ENCODE measurements at places on chromosomes 2 and 18. TPM values are rescaled to one million over a fixed set of nuclear protein-coding genes. Genes with fewer than 3 reads are reported as not detected.

GRCh38 chr2:222842491-222843174, 18.2 kb upstream of the ACSL3 start:
- H3K4me1 ChIP-seq: no peaks in the 10 kb centered on the region
- no peak overlapping the region for H3K4me3 ChIP-seq
- no peaks in the 10 kb centered on the region for H3K36me3 ChIP-seq

DNA sequence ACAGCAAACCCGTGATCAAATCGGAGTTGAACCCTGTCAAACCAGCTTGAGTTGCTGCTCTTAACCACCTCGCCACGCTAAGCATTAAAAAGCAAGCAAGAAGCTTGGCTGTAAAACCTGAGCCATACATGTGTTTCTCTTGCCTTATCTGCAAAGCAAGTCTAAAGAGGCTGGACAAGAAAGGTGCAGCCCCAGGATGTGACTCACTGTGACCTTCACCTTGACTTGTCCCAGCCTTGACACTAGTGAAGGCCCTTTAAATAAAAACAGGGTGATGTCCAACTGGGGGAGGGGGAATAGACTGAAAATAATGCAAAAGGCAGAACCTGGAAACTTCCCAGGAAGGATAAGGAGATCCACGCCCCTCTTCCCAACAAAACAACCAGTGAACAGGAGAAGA, 127.6 kb upstream of the NPAS2 start:
- no peaks in the 10 kb centered on the region for H3K27me3 ChIP-seq
- H3K4me1 ChIP-seq: no peaks in the 10 kb centered on the region
- no peak overlapping the region for H3K4me3 ChIP-seq

DNA sequence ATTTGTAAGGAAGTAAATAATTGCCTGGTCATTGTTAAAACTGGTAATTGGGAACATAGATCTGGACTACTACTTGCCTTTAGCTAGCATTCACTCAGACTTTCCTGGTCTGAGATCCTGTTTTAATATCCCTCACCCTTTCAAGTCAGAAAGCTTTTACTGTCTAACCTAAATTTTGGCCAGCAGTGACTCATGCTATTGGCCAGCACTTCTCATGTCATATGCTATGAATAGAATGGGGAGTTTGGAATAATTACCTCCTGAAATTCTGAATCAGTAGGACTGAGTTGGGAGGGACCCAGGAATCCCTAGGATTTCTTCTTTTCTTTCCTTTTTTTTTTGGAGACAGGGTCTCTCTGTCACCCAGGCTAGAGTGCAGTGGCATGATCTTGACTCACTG, 19.3 kb downstream of the STK36 start:
- no peak overlapping the region for H3K4me3 ChIP-seq
- H3K36me3 ChIP-seq: no peaks in the 10 kb centered on the region
- no peak for DNase-seq
- H3K27me3 ChIP-seq: no peaks in the 10 kb centered on the region

- H3K4me1 ChIP-seq: peaks cover 5% of the 10 kb centered on the region
- no peaks in the 10 kb centered on the region for H3K36me3 ChIP-seq
- no peak overlapping the region for H3K27ac ChIP-seq
- no peak for DNase-seq
- no peaks in the 10 kb centered on the region for H3K27me3 ChIP-seq
These were observed 148.9 kb downstream of the DTNB start for GRCh38 chr2:25524507-25524906.

DNA sequence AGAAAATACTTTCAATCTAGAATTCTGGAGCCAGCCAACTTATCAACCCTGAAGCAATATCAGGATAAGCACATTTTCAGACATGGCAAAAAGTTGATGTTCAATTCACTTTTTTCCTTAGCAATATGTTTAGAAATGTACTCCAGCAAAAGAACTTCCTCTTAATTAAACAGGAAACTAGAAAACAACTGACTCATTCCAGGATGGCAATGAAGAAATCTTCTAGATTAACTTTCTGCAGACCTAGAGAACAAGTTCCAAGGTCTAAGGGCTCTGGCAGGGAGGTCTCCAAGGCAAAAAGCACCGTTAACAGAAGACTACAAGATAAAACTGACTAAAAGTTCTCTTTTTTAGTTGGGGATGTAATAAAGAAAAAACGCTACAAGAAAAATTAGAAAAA, 69.2 kb upstream of the VWC2L start:
- H3K27me3 ChIP-seq: no peaks in the 10 kb centered on the region
- H3K4me1 ChIP-seq: no peaks in the 10 kb centered on the region
- DNase-seq: no peak
- H3K4me3 ChIP-seq: no peak overlapping the region
- H3K36me3 ChIP-seq: no peaks in the 10 kb centered on the region
- no peak overlapping the region for H3K27ac ChIP-seq

DNA sequence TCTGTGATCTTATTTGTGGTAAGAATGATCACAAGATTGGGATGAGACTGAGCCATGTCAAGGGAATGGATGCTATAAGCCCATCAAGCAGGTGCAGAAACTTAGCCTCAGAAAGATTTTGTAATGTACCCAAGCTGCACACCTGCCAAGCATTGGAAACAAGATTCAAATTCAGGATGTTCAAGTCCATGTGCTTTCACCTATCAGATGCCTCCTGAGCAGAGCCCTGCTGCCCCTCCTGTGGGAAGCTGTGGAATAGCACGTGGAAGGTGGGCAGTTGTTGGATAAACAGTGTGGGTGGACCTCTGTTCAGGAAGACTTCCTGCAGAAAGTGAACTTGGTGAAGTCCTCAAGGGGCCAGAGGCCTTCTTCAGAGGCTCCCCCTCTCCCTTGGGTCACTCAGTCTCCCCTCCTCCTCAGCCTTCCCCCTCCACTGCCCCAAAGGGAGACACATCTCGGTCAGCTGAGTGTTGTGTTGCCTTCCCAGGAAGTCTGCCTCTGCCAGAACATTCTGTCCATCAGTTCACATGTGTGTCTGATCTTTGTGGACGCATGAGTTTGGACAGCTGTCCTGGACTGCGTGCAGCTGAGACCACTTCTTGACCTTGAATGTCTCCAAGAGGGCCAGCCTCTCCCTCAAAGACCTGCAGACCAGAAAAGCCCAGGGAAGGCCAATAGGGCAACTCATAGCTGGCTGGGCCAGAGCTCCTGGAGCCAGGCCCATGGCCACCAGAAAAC, 186.1 kb downstream of the INHBB start:
- H3K36me3 ChIP-seq: no peaks in the 10 kb centered on the region
- no peaks in the 10 kb centered on the region for H3K4me1 ChIP-seq
- H3K4me3 ChIP-seq: no peak overlapping the region
- DNase-seq: no peak
- H3K27ac ChIP-seq: no peak overlapping the region
- H3K27me3 ChIP-seq: no peaks in the 10 kb centered on the region

Gene FASTKD2
- 39.7 TPM for total RNA-seq

Gene FLACC1
- 2.5 TPM for total RNA-seq

Gene CNTNAP5
- not detected for total RNA-seq

Gene TAF1B
- total RNA-seq: 20.6 TPM

Gene C2orf42
- 34.6 TPM for total RNA-seq
